Activated T-helper 2 cell treated with anti-CD3 and anti-CD28 coated beads, Interferon-gamma antibody, Interleukin-2, Interleukin-4, amounts not matched to agents 10 μg/mL and 5 μg/mL and 100 μg/mL, durations not matched to agents 14 hours and 24 hours and 36 hours (primary cell): ENCODE measurements at places on chromosomes 4 and X. TPM values are rescaled to one million over a fixed set of nuclear protein-coding genes. Genes with fewer than 3 reads are reported as not detected.

GRCh38 chrX:19193565-19193964, 71.3 kb upstream of the ADGRG2 start:
- H3K4me1 ChIP-seq, result peaks cover 11% of the 10 kb centered on the region
- no peaks in the 10 kb centered on the region for H3K27me3 ChIP-seq

GRCh38 chrX:51641421-51642021, 22.8 kb upstream of the CENPVL3 start:
- H3K27me3 ChIP-seq, result peaks cover 5% of the 10 kb centered on the region
- DNase-seq, result no peak
- H3K4me3 ChIP-seq, result no peak overlapping the region
- no peaks in the 10 kb centered on the region for H3K4me1 ChIP-seq
- no peaks in the 10 kb centered on the region for H3K36me3 ChIP-seq

GRCh38 chr4:38568768-38569167, 95.2 kb upstream of the KLF3 start:
- H3K4me3 ChIP-seq, result no peak overlapping the region
- DNase-seq, result no peak
- H3K4me1 ChIP-seq, result peaks cover 2% of the 10 kb centered on the region
- no peaks in the 10 kb centered on the region for H3K36me3 ChIP-seq

GRCh38 chrX:48937054-48937907, 18.5 kb upstream of the PIM2 start:
- peak overlapping the region; percentile 99 for H3K27ac ChIP-seq
- no peaks in the 10 kb centered on the region for H3K27me3 ChIP-seq
- peaks cover 71% of the 10 kb centered on the region for H3K4me1 ChIP-seq
- peak; percentile 87 for DNase-seq

GRCh38 chr4:158015241-158015640, 157.6 kb downstream of the GASK1B start:
- H3K27me3 ChIP-seq, result no peaks in the 10 kb centered on the region
- H3K4me3 ChIP-seq, result no peak overlapping the region
- DNase-seq, result no peak
- H3K4me1 ChIP-seq, result no peaks in the 10 kb centered on the region

- H3K36me3 ChIP-seq, result no peaks in the 10 kb centered on the region
- no peaks in the 10 kb centered on the region for H3K4me1 ChIP-seq
- no peak for DNase-seq
- no peak overlapping the region for H3K27ac ChIP-seq
- H3K4me3 ChIP-seq, result no peak overlapping the region
Observed at GRCh38 chr4:105093975-105094374, 52.7 kb upstream of the TET2 start.

Gene DGAT2L6
- total RNA-seq, result not detected in 2 replicates

DNA sequence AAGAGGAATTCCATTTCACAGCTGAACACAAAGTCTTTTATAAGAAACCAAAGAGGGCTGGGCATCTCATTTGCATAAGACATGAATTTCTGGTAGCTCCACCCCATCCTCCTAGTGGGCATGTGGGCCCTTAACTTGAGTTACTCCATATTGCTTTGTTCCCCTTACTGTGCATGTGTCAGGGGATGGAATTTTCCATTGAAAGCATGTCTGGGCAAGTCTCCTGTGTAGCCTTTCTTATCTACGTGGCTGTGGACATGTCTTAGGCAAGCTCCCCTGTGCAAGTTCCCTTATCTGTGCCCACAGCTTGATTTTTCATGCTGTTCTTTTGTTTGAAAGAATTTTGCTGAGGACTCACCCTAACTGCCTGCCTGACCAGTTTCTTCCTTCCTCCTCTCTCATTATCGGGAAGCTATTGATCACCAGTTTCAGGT, 123.5 kb upstream of the JADE1 start:
- no peak overlapping the region for H3K4me3 ChIP-seq
- H3K27me3 ChIP-seq, result peaks cover 1% of the 10 kb centered on the region
- DNase-seq, result no peak
- no peaks in the 10 kb centered on the region for H3K4me1 ChIP-seq
- H3K27ac ChIP-seq, result no peak overlapping the region

DNA sequence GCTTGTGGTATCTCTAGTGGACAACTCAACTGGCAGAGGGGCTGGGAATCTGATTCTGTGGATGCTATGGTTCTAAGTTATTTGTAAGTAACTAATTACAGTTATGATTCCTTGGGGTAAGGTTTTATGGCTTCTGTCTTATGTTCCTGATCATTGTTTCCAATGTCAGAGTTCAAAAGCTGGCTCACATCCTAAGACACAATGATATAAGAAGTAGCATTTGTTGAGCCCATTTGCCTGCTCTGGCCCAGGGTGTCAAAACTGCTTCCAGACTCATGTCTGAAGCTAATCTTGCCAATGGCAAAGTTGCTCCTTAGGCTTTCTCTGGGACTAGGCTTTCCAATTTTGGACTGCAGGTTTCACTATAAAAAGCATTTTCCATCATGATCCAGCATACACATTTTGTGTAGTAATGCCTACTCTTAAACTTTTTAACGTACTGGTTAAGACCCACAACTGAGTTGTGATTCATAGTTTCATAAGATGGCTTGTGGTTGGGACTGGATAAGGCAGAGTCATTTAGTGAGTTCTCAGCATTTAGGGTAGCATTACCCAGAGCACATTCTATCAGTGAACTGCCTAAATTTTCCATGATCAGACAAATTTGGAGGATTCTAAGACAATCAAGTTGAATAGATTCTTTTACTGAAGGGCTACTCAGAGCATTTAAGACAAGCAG, 50.0 kb downstream of the CCNI start:
- H3K27ac ChIP-seq, result peak overlapping the region; percentile 47
- peaks cover 40% of the 10 kb centered on the region for H3K4me1 ChIP-seq
- peaks cover 15% of the 10 kb centered on the region for H3K36me3 ChIP-seq

DNA sequence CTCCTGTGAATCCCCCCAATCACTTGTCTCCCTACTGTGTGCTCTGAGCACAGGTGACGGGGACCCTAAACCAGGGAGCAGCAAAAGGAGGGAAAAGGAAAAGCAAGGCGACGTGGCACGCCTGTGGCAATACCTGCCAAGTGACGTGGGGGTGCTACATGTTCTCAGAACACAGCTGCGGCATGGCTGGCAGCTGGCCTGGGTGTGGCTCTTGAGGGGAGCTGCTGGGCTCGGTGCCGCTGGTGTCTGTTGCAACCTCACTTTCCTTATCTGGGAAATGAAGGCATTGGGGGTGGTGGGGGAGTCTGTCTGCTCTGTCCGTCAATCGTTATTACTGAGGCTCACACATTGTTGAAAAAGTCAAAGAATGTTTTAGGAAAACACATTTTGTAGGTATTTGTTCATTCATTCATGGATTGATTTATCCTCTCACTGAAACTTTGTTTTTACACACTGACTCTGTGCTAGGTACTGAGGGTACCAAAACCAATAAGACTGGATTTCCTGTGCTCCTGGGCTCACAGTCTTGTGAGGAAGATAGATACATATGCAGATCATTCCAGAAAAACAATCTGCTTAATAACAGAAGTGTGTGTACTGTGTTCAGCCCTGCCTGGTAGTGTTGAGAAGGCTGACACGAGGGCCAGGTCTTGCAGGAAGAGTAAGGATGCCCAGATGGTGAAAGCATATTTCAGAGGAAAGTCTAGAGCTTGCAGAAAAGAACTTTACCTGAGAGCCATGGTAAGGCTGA, 217.6 kb downstream of the PTTG2 start:
- no peaks in the 10 kb centered on the region for H3K36me3 ChIP-seq
- H3K4me3 ChIP-seq, result no peak overlapping the region
- no peak overlapping the region for H3K27ac ChIP-seq
- H3K27me3 ChIP-seq, result peaks cover 31% of the 10 kb centered on the region
- H3K4me1 ChIP-seq, result peaks cover 23% of the 10 kb centered on the region

DNA sequence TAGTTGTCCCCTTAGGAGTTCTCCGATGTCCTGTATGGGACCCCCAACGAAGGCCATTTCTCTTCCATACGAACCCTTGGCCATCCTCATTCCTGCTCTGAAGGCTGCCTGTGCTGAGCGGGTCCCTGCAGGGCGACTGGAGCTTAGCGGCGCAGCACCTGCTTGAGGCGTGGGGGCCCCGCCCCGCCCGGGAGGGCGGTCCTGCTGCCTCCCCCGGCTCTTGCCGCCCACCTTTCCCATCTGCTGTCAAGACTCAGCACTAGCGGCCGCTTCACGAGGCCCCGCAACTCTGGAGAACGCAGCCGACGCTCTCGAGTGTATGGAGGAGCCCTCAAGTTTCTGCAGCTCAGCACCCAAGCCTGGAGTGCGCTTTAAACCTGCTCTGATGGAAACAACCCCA, 197.7 kb downstream of the TRIML1 start:
- no peak overlapping the region for H3K27ac ChIP-seq
- H3K4me3 ChIP-seq, result no peak overlapping the region
- no peaks in the 10 kb centered on the region for H3K27me3 ChIP-seq
- H3K4me1 ChIP-seq, result no peaks in the 10 kb centered on the region

- H3K4me3 ChIP-seq, result no peak overlapping the region
- H3K27me3 ChIP-seq, result peaks cover 15% of the 10 kb centered on the region
- no peak for DNase-seq
- no peaks in the 10 kb centered on the region for H3K4me1 ChIP-seq
- no peak overlapping the region for H3K27ac ChIP-seq
Observed at GRCh38 chr4:140223056-140223810, 69.2 kb upstream of the MAML3 start.

- peaks cover 19% of the 10 kb centered on the region for H3K27me3 ChIP-seq
- peaks cover 7% of the 10 kb centered on the region for H3K4me1 ChIP-seq
- H3K4me3 ChIP-seq, result no peak overlapping the region
- no peaks in the 10 kb centered on the region for H3K36me3 ChIP-seq
Observed at GRCh38 chr4:145533001-145533400, 51.3 kb downstream of the SMAD1 start.

DNA sequence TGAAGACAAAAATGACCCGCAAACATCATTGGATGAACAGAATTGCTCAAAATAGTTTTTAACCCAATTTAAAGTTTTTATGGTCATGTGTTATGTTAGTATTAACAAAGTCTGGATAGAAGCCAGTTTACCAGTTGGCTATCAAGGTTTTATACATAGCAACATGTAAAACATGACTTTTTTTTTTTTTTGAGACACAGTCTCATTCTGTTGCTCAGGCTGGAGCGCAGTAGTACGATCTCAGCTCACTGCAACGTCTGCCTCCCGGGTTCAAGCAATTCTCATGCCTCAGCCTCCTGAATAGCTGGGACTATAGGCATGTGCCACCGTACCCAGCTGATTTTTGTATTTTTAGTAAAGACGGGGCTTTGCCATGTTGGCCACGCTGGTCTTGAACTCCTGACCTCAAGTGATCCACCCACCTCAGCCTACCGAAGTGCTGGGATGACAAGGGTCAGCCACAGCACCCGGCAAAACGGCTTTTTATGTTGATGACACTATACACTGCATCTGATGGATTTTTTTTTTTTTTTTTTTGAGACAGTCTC, 3.4 kb downstream of the SAT1 start:
- no peak overlapping the region for H3K27ac ChIP-seq
- peaks cover 28% of the 10 kb centered on the region for H3K4me1 ChIP-seq
- no peaks in the 10 kb centered on the region for H3K27me3 ChIP-seq
- no peak for DNase-seq
- peaks cover 29% of the 10 kb centered on the region for H3K36me3 ChIP-seq

- peaks cover 10% of the 10 kb centered on the region for H3K27me3 ChIP-seq
- no peak for DNase-seq
- H3K4me1 ChIP-seq, result no peaks in the 10 kb centered on the region
- H3K4me3 ChIP-seq, result no peak overlapping the region
- no peak overlapping the region for H3K27ac ChIP-seq
- H3K36me3 ChIP-seq, result no peaks in the 10 kb centered on the region
Observed at GRCh38 chr4:10196191-10196590, 79.6 kb upstream of the WDR1 start.

GRCh38 chrX:103626855-103627254, 1.9 kb upstream of the TCEAL1 start:
- no peak overlapping the region for H3K27ac ChIP-seq
- DNase-seq, result no peak
- H3K27me3 ChIP-seq, result no peaks in the 10 kb centered on the region
- H3K4me3 ChIP-seq, result no peak overlapping the region

GRCh38 chr4:168822481-168822880, 187.6 kb downstream of the CBR4 start:
- H3K4me3 ChIP-seq, result no peak overlapping the region
- H3K36me3 ChIP-seq, result no peaks in the 10 kb centered on the region
- peaks cover 25% of the 10 kb centered on the region for H3K27me3 ChIP-seq
- H3K4me1 ChIP-seq, result peaks cover 5% of the 10 kb centered on the region

DNA sequence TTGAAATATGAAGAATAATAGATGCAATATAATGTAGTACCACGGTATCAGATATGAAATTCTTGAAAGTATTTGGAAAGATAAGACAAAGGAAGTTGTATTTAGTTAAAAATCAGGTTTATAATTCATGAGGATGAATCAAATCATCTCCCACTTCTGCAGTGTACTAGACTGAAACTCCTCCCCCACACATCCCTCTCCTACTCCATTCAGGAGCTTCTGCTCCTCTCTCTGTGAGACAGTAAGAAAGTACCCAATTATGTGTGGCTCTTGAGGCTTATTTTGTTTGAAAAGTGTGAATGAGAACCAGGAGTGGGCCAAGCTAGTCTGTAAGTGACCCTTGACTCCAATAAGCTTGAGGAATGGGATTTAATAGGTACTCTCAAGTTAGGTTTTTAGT, 9.5 kb downstream of the SLAIN2 start:
- peaks cover 43% of the 10 kb centered on the region for H3K4me1 ChIP-seq
- H3K36me3 ChIP-seq, result peaks cover 20% of the 10 kb centered on the region
- no peaks in the 10 kb centered on the region for H3K27me3 ChIP-seq
- H3K27ac ChIP-seq, result no peak overlapping the region
- DNase-seq, result no peak
- H3K4me3 ChIP-seq, result no peak overlapping the region

GRCh38 chr4:184732126-184732525, 1.8 kb downstream of the CENPU start:
- DNase-seq, result no peak
- H3K27me3 ChIP-seq, result no peaks in the 10 kb centered on the region
- peak overlapping the region; percentile 82 for H3K27ac ChIP-seq
- H3K4me3 ChIP-seq, result peak overlapping the region; percentile 93
- H3K4me1 ChIP-seq, result peaks cover 45% of the 10 kb centered on the region

GRCh38 chrX:545452-545885, 85.1 kb upstream of the SHOX start:
- no peaks in the 10 kb centered on the region for H3K4me1 ChIP-seq
- no peak overlapping the region for H3K4me3 ChIP-seq
- no peak for DNase-seq
- H3K36me3 ChIP-seq, result no peaks in the 10 kb centered on the region

GRCh38 chrX:153601511-153602110, 2.7 kb upstream of the CCNQ start:
- H3K4me3 ChIP-seq, result no peak overlapping the region
- H3K4me1 ChIP-seq, result peaks cover 27% of the 10 kb centered on the region
- H3K27me3 ChIP-seq, result peaks cover 2% of the 10 kb centered on the region
- peaks cover 6% of the 10 kb centered on the region for H3K36me3 ChIP-seq
- no peak overlapping the region for H3K27ac ChIP-seq

Gene MAGEA1
- not detected in 2 replicates for total RNA-seq

GRCh38 chr4:54658252-54659093, 716 bp downstream of the KIT start:
- peak; percentile 12 for DNase-seq
- peaks cover 72% of the 10 kb centered on the region for H3K27me3 ChIP-seq
- peaks cover 8% of the 10 kb centered on the region for H3K4me1 ChIP-seq
- no peaks in the 10 kb centered on the region for H3K36me3 ChIP-seq

GRCh38 chr4:13092702-13093101, 391.4 kb downstream of the RAB28 start:
- no peak overlapping the region for H3K27ac ChIP-seq
- H3K4me1 ChIP-seq, result no peaks in the 10 kb centered on the region
- H3K36me3 ChIP-seq, result no peaks in the 10 kb centered on the region
- no peak for DNase-seq
- no peaks in the 10 kb centered on the region for H3K27me3 ChIP-seq

GRCh38 chr4:76951672-76952010, 2.1 kb downstream of the SEPTIN11 start:
- H3K4me3 ChIP-seq, result no peak overlapping the region
- no peak for DNase-seq
- H3K36me3 ChIP-seq, result no peaks in the 10 kb centered on the region
- H3K27ac ChIP-seq, result no peak overlapping the region
- peaks cover 8% of the 10 kb centered on the region for H3K4me1 ChIP-seq
